NCI-H2171 treated with DMSO at 0.1 percent for 48 hours (cell line): ENCODE measurements at places on chromosomes 12 and 14.

DNA sequence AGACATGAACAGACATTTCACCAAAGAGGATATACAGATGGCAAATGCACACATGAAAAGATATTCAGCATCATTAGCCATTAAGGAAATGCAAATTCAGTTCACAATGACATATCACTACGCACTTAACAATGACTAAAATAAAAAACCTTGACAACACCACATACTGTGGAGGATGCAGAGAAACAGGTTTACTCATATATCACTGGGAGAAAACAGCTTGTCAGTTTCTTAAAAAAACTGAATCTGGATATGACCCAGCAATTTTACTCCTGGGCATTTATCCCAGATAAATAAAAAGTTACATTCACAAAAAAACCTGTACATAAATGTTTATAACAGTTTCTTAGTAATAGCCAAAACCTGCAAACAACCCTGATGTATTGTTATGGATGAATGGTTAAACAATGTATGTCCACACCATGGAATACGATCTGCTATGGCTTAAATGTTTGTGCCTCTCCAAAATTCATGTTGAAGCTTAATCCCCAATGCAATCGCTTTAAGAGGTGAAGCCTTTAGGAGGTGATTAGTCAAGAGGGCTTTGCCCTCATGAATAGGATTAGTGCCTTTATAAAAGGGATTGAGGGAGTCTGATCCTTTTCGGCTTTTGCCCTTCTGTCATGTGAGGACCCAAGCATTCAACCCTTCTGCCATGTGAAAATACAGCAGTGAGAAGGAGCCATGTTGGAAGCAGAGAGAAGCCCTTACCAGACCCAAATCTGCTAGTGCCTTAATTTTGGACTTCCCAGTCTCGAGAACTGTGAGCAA, 36.0 kb upstream of the PPP4R3A start:
- peak; percentile 95 for DNase-seq

DNA sequence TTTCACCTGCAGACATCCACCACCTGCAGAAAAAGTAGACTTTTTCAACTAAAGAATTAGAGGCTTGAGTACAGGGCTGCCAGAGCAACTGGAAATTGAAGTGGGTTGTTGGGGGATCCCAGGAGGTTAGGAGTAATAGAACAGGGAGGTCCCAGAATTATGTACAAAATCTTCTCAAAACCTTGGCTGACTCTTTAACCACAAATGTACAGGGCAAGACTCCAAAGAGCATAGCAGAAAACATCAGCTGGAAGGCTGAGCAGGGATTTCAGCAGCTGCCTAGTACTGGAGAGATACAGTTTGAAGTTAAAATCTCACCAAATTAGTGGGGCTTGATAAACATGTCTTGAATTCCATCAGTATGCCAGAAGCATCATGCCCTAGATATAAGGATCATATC, 191.6 kb downstream of the CRADD start:
- DNase-seq: no peak

GRCh38 chr12:43836475-43836989, 651 bp downstream of the TMEM117 start:
- DNase-seq: peak; percentile 44

DNA sequence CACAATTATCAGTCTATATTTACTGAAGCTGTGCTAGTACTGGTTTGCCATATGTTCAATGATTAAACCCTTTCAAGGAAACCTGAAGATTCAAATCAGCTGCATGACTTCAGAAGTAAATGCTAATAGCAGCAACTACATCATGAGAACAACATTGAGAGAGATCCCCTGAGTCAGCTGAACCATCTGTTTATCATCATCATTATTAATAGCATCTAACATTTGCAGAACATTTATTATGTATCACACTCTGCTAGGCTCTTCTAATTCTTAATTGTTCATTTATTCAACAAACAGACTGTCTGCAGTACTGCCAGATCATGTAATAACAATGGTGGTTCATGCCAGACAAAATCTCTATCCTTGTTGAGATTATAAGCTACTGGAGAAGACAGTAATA, 157.4 kb downstream of the KLHL28 start:
- DNase-seq: no peak

DNA sequence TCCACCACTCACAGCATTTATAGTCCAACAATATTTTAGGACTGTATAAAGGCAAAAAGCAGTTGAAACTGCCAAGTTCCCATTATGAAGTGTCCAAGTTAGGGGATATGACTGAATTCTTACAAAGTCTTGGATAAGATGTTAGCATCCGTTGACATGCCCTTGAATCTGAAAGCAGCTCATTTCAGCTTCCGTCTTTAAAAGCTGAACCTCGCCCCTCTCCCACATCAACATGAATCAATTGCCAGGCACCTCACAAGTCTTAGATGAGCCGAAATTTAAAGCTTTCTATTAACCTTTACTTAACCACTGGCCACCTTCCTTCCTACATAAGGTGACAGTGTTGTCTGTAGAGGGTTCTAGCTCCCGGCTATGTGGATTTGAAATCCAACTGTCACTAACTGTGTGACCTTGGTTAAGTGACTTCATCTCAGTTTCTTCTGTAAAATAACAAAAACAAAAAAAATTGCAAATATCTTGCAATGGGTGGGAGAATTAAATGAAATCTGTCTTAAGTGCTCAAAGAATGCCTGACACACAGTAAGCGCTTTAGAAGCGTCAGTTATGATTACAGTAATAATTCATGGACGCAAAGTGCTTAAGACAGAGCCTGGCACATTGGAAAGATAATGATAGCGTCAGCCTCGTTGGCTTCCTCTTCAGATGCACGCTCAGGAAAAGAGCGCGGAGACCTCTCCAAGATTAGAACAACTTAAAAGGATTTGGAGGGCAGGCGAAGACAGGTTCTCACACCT, 1.2 kb downstream of the PPP1CC start:
- DNase-seq: peak; percentile 23

GRCh38 chr12:85275374-85275773, 4.6 kb upstream of the ALX1 start:
- no peak for DNase-seq

GRCh38 chr12:13340149-13340548, 143.6 kb downstream of the EMP1 start:
- DNase-seq: no peak

- no peak for DNase-seq
These were observed 13.5 kb downstream of the KMT5A start for GRCh38 chr12:123397400-123397799.

DNA sequence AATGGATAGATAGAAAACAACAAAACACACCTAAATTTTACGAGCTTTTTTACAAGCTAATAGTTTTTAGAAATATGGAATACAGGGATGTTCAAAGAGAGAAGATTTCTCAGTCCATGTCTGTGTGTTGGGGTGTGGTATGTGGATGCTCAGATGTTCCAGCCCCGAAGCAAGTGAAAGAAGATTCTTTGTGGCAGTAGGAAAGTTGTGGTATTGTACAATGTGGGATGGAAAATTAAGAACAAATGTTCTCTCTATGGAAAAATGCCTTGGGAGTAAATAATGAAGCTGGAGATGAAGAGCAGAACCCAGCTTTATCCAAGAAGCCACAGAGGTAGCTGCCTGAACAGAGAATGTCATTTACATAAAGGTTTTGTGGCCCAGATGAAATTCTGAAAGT, 150.3 kb upstream of the PRKD1 start:
- DNase-seq: no peak

- DNase-seq: no peak
These were observed 506.5 kb downstream of the TMEM117 start for GRCh38 chr12:44342371-44342770.

- no peak for DNase-seq
These were observed 6.1 kb downstream of the FRMD6 start for GRCh38 chr14:51657762-51658161.

DNA sequence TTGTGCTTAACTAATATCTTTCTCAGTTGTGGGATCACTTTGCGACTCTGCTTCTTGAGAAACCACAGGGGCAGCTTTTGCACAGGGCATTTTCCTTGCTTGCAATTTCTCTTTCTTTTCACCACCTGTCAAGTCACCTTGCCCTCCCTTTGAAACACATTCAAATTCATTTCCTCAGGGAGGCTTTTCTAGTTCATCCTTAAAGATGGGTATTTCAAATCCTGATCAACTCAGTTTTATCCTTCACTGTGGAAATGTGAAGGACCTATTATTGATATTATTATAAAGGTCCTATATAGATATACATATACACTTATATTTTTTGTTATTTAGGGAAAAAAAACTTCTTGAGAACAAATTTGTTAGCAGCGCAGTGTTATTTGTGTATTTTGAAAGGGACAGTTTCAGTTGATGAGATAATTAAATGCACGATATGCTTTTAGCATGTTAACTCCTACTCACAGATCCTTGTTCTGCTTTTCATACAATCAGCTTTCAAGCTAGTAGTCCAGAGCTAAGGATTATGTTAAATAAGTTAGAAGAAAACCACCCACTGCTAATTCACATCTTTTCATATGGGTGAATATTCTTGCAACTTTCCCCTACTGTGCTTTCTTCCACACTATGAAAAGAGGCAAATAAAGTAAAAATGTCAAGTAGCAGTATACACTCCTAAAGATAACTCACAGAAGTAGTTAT, 501.4 kb upstream of the RGS6 start:
- no peak for DNase-seq

DNA sequence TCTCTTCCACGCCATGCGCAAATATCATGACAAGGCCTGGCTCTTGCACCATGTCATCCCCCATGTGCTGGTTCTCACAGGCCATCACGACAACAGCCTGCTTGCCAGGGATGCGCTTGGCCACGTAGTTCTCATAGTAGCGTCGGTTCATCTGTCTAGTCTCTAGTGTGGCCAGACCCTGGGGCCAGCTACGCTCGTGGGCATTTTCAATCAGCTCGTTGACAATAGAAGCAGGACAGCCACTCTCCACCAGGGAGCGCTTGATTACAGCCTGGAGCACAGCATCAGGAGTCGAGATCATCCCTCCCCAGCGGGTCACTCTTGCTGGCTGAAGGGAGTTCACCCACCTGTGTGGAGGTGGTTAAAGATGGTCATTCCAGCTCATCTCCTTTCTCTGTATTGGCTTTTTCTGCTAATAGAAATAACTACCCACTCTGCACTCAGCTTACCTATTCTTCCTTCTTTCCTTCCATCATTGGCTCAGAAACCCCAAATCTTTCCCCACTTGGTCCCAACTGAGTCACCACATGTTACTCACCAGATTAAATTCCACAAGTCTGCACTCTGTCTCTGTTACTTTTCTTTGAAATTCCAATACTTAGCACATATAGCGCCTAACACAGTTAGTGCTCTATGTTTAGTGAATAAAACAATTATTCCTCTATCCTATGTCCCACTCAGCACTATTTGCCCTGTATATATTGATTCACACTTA, 15.1 kb downstream of the RNF41 start:
- DNase-seq: no peak

GRCh38 chr12:112252184-112252583, 126.8 kb downstream of the TRAFD1 start:
- DNase-seq: no peak

- no peak for DNase-seq
These were observed 1.3 kb downstream of the PLEKHG3 start for GRCh38 chr14:64705381-64706118.

- no peak for DNase-seq
These were observed 29.8 kb downstream of the GPATCH2L start for GRCh38 chr14:76181546-76181945.

DNA sequence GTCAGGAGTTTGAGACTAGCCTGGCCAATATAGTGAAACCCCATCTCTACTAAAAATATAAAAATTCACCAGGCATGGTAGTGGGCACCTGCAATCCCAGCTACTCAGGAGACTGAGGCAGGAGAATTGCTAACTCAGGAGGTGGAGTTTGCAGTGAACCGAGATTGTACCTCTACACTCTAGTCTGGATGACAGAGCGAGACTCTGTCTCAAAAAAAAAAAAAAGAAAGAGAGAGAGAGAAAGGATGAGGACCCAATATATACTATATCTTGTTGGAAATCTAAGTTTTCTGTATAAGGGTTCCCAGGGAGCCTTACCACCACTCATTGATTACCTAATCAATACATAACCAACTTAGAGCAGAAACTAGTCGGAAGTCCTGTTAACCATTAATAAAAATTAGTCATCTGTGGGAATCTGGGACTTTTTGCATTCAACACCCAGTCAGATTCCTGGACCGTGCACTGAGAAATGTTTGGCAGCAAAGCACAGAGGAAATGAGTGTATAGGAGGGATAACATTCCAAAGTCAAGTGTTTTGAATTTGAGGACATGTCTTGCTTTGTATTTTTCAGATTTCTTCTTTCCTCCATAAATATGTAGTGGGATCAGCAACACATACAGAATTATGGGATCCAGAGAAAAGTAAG, 44.8 kb upstream of the NR2C1 start:
- no peak for DNase-seq

GRCh38 chr14:31692376-31692781, 131.2 kb downstream of the NUBPL start:
- DNase-seq: peak; percentile 76

GRCh38 chr12:24025153-24025798, 75.8 kb upstream of the SOX5 start:
- peak; percentile 17 for DNase-seq

DNA sequence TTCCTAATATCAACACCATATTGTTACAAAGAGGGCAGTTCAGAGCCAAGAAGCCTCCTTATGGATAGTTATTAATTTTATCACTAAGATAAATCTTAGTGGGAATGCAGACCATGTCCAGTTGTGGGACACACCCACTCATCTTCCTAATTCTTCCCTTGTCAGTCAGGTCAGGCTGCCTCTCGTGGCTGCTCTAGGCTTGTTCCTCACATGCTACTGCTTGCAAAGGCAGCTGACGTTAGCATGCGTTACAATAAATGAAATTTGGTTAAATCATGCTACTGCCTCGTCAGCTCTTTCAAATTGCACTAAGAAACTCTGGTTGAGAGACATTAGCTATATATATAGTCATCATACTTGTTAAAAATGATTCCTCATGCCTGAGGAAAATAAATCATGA, 108.4 kb downstream of the CAND1 start:
- no peak for DNase-seq

DNA sequence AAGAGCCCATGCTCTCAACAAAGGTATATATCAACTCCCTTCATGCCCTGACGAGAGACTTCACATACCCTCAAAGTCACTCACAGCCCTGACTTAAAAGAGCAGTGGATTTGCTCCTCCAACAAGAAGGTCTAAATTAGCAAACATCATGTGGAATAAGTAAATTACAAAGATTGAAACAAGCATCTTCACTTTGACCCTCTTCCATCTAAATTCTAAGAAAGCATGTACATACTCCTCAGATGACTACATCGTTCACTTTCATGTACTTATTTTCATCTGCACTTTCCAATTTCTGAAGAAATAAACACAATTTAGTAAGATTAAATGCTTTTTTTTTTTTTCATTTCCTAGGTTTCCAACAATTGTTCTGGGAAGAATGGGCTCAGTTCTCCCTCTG, 38.6 kb upstream of the KRR1 start:
- no peak for DNase-seq

DNA sequence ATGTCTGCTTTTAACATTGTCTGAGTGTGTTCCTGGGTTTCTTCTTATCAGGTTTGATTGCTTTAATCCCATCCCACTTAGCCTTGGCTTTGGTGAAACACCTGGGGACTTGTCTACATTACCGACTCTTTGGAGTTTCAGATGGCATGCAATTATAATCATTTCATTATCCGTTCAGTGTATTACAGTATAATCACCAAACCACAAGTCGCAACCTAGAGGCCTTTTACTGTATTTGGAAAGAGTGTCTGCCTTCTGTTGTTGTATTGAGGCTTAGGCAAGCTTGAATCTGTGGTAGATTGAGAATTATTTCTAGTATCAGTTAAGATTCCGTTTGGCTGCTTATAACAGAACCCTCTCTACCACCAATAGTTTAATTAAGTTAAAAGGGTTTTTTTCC, 103.9 kb downstream of the TGFB3 start:
- DNase-seq: peak; percentile 22
